Mesendoderm (in vitro differentiated cells): ENCODE measurements at places on chromosomes 13 and 19.

- DNase-seq = peak; percentile 46
These were observed 12.1 kb upstream of the CEACAM8 start for GRCh38 chr19:42606660-42607351.

DNA sequence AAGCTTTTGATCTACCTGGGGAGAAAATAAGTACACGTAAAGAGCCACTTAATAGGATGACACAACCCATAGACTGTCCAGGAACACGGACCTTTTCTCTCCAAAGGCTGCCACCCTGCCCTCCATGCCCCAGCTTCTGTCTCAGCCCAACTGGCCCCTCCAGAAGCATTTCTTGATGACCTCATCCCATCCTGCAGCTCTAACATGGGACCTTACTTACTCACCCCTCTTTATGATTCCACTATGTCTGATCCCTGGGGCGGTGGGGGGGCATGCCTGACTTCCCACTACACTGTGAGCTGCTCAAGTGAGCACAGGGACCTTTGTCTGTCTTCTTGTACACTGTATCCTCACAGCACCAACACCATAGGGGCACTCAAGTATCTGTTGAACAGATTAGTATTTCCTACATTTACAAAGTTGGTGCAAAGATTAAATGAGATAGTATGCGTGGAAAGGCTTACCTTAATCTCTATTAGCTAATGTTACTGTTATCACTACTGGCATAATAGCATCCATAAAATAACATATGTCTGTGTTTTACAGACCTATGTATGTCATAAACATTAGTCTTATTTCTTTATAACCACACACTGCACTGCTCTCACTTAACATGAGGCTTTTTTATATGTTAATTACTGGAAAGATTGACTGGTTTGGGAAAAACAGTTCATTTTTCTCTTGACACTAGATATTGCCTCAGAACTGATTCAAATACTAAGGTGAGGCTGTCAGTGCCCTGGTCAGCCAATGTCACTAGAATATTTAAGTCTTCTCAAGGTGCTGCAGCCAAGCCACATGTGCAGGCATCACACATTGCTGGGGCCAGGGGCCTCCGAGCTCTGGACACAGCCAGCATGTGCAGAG, 100.9 kb downstream of the FOXO1 start:
- no peak for DNase-seq

- peak; percentile 46 for DNase-seq
These were observed 409 bp downstream of the FOSB start for GRCh38 chr19:45468159-45468651.

- no peak for DNase-seq
These were observed 25.9 kb upstream of the OR10H2 start for GRCh38 chr19:15701757-15702533.

- DNase-seq = no peak
These were observed 444.8 kb downstream of the FOXO1 start for GRCh38 chr13:40221460-40222201.

- peak; percentile 88 for DNase-seq
These were observed 2.9 kb upstream of the NRTN start for GRCh38 chr19:5801796-5802619.

- DNase-seq = no peak
These were observed 4.0 kb downstream of the MRPL54 start for GRCh38 chr19:3766520-3766919.

DNA sequence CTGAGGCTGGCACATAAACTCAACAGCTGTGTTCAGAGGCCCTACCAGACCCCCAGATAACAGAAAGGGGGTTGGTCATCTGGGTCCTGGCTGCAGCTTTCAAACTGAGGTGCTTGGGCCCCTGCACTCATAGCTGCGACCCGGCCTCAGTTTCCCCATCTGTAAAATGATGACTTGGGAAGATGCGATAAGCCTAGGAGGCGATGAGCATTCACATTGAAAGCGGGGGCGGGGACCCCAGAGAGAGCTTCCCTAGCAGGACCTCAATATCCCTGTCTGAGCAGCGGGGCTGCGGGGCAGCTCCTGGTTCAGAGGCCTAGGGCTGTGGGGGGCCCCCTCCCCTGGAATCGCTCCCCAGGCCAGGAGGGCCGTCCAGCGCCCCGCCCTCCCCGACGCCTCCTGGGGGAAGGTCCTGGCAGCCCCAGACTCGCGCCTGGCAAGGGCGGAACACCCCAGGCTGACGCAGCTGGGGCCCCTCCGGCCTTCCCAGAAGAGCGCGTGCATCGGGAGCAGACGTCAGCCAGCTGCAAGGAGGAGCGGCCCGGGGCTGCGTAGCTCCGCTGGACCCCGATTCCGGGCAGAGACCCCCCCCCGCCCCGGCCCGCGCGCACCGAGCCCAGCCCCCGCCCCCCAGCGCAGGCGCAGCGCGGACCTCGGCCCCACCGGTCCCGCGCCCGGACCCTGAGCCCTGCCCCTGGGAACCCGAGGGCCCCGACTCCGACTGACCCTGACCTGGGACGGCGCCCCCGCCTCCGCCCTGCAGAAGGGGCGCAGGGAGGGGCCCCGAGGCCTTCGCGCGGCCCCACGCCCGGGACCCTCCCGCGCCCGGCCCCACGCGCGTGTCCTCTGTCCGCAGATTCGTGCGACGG, 3.5 kb downstream of the FSTL3 start:
- peak; percentile 55 for DNase-seq

DNA sequence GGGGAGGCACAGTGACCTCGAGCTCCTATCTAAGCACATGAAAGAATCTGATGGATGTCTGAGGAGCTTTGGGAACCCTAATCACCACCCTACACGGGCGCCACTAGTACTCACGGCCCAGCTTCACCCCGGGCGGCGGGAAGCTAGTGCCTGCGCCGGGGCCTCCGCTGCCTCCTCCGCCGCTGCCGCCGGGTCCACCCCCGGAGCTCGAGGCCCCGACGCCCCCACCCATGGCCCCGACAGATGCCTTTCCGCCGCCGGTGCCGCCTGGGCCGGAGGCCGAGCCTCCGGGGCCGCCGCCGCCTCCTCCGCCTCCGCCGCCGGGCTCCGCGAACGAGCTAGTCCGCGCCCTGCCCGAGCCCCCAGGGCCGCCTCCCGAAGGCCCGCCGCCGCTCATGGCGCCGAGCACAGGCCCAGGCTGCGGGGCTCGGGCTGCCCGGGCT, 312 bp downstream of the GSK3A start:
- DNase-seq = no peak

GRCh38 chr19:3880471-3881271, at the start of gene ATCAY:
Gene ATCAY, plus strand, starts transcription at chr19:3880685. Its CDS starts 5,083 bp downstream, at chr19:3885768.
- peak; percentile 78 for DNase-seq

- no peak for DNase-seq
These were observed 9.7 kb upstream of the STRN4 start for GRCh38 chr19:46755853-46756543.

DNA sequence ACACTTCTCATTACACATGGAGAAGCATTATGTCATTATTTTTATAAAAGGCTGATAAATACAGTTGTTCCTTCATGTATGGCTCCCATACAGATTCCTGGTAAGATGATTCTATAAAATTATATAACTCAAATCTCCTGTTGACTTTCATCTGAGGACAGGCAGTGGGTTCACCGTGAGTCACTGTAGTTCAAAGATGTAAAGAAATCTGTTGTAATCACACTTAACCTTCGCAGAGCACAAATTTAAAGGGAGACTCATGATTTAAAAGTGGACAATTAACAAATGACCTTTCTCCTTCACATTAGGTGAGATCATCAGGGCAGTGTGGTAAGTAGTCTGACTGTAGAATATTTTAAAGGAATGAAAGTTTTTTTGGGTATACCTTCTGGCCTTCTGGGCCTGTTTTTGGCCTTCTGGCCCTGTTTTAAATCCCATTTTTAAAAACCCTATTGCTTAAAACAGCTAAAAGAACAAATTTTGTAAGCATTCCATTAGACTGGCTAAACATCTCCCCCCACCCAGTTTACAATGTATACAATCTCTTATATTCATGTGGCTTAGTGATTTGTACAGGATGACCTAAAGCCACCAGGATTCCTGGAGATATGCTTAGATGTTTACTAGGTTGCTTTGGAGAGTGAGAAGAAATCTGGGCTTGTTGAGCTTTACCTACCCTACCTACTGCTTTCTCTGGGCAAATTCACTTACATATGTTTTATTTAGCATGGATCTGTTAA, 171.2 kb downstream of the ITGBL1 start:
- no peak for DNase-seq

DNA sequence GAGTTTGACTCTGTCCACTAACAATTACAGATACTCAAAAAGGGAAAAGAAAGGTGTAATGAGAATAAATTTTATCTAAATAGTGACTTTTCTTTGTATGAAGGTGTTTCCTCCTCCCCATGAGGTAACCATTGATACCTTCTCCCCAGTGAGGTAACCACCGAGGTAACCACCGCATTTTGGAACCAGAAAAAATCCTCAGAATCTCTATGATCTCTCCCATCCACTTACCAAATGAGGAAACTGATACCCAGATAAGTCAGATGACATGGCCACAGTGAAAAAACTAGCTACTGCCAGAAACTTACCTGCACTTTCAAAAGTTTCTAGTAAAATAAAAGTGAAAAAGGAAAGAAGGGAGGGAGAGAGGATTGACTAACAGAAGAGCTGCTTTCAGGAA, 124.0 kb upstream of the FNDC3A start:
- no peak for DNase-seq

- no peak for DNase-seq
These were observed 374.2 kb downstream of the DIAPH3 start for GRCh38 chr13:59789558-59789957.

DNA sequence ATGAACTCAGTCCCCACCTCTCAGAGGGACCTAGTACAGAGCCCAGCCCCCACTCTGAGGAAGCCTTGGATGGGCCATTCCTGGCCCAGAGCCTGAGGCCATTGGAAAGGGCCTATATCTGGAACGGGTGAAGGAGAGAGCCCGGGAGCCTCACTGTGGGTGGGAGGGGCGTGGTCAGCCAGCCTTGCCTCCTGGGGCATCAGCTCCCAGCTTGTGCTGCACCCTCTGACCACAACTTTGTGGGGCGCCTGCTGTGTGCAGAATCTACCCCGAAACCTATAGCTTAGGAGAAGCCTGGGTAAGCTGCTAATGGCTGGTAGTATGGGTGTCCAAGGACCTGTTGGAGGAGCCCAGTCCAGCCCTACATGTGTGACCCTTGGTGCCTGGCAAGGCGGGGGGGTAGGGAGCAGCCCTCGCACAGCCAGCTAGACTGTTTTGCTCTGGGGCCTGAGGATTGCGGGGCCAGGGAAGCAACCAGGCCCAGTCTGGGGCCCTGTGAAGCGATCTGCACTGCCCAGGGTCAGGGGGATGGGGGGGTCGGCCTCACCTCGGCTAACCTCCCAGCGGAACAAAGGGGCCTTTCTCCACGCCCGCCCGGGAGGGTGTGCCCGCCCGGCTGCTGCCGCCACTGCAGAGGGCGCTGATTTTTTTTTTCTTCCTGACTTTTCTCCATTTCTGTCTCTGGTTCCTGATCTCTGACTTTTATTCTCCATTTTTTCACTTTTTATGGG, 42.3 kb downstream of the LYL1 start:
- no peak for DNase-seq

DNA sequence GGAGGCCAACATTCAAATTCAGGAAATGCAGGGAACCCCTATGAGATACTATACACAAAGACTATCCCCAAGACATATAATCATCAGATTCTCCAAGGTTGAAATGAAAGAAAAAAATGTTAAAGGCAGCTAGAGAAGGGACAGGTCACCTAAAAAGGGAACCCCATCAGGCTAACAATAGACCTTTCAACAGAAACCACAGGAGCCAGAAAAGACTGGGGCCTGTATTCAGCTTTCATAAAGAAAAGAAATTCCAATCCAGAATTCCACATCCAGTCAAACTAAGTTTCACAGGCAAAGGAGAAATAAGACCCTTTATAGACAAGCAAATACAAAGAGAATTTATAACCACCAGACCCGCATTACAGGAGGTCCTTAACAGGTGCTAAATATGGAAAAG, 1703.6 kb upstream of the PRR20A start:
- no peak for DNase-seq

DNA sequence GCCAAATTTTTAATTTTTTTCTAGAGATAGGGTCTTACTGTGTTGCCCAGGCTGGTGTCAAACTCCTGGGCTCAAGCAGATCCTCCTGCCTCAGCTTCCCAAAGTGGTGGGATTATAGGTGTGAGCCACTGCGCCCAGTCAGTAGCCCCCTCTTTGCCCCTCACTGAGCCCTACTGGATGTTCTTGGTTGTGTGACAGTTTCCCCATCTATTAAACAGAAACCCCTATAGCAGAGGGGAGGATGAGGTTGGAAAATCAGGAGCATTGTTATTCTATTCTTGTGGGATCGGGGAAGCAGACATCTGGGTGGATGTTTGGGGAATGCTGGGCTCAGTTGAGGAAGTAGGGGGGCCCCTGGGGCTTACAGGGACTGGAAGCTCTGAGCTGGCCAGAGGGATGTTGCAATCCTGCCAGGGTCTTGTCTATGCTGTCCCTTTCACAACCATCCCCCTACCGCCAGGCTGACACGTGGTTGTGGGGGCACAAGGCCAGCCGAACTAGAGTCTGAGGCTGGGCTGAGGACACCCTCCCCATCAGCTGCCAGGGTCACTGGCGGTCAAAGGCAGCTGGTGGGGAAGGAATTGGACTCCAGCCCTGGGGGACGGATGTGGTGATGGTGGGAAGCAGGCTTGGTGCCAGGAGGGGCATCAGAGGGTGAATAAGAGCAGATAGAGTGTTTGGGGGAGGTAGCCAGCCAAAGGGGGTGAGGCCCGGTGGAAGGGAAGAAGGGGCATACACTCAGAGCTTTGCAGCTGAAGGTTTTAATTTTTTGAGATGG, 10.9 kb downstream of the APOC1 start:
- DNase-seq = no peak

DNA sequence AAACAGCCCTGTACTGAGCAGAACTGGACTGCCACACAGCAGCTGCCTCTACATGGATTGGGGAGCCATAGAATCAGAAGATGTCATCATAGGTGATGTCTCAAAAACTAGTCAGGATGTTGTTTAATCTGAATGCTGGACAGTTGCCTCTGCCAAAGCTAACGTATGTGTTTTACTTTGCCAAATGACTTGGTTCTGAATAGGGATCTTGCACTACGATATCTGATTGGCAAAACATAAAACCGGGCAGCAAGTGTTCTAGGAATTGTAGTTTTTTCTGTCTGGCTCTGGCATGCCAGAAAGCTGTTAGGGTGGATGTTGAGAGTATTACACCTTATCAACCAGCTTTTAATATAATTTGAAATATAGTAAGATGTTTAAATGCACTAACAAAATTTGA, 645.9 kb downstream of the GPC5 start:
- DNase-seq = no peak

GRCh38 chr13:67416047-67416925, 186.2 kb upstream of the PCDH9 start:
- DNase-seq = peak; percentile 74

GRCh38 chr19:46732172-46732938, 13.5 kb upstream of the FKRP start:
- DNase-seq = no peak

- peak; percentile 80 for DNase-seq
These were observed 20.0 kb upstream of the ZDHHC20 start for GRCh38 chr13:21478881-21479808.

DNA sequence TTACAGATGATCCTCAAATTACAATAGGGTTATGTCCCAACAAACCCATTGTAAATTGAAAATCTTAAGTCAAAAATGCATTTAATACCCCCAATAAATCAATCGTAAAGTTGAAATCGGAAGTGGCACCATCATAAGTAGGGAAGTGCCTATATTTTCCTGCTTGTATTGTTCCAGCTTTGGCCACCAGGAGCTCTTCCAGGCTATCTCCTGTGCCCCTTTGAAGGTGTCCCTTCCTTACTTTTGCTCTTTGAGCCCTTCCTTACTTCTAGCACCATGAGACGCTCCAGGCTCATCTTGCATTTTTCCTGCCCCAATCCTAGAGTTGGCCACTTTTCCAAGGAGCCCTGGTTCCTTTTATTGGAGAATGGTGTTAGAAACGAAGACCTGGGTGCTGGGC, 163.0 kb upstream of the TSC22D1 start:
- DNase-seq = peak; percentile 45
